ENCODE measurements at places on chromosomes 12 and 14.

DNA sequence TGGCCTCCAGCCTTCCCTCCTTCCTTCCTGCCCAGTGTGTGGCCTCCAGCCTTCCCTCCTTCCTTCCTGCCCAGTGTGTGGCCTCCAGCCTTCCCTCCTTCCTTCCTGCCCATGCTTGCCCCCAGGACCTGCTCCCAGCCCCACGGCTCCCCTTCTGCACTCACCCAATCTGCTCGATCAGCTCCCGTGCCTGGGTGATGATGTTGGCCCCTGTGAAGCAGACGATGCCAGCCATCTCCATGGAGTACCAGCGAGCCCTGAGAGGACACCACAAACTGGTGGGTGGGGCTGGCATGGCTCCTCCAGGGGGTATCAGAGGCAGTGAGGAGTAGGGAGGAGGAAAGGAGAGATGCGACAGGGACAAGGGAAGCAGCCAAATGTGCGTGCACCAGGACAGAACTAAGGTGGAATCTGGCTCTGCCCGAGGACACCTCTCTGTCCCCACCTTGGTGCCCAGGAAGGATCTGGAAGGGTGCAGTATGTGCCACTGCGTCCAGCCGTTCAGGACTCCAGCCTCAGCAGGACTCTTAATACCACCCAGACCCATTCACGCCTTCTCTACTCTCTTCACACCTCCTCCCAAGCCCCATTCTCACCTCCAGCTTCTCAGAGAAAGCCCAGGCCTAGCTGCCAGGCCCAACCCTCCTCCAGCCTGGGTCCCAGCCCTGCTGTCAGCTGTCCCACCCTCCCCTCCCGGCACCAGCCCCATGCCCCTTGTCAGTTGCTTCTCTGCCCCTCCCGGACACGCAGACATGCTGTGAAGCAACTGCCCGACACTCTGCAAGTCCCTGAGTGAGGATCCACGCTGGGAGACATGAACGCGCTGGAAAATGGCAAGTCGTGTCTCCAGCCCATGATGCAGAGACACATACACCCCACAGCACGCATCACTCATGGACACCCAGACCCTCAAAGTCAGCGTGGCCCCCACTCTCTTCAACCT lies 22.7 kb downstream of the POLE start:
- no peak for DNase-seq

GRCh38 chr14:98926146-98926545 lies 345.9 kb downstream of the BCL11B start:
- no peak for DNase-seq

DNA sequence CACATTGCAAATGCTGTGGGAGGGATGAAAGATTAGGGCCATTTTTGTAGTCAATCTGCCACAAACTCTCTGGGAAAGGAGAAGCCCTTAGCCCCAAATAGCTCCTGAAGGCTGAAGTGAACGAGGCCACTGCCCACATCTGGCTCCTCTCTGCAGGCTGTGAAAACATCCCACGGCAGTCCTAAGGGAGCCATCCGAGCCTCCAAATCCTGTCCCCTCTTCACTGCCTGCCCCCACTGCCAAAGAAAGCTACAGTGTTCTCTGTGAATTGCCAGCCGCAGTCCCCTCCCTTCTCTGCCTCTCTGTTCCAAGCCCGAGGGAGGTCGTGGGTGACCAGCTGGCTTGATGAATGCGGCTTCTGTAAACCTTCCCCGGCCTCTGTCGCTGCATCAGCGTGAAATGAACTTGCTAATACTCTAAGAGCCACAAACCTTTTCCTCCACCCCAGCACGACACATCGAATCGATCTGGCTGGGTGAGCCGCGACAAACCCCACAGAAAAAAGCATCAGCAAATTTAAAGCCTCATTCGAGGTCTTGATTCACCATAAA lies 180.7 kb upstream of the NRXN3 start:
- DNase-seq = no peak

GRCh38 chr12:89384050-89384758 lies 31.9 kb upstream of the DUSP6 start:
- DNase-seq = peak; percentile 81

DNA sequence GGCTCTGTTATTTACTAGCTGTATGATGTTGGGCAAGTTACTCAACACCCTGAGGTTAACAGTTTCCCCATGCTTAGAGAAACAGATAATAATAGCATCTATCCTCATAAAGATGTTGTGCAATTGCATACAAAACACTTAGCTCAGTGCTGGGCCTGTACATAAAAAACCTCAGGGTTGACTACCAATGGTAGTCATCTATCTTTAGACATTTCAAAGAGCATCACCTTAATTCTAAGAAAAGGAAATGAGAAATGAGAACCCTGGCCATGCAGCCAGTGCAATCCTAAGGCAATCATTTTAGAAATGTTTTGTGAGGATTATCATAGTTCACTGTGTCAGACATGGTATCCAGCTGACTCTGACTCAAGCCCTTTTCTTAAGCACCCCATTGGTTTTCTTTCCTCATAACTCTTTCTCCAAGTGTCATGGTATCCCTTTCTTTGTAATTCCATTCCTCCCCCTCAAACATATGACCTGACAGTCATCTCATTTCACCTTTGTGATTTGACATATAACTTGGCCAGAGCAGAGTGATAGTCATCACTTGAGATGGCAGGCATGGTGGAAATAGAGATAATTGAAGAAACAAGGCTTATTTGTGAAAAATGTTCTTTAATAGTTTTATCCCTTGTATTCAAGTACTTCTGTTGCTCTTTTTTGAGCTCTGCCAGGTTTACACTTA lies 29.5 kb upstream of the OSBPL8 start:
- peak; percentile 77 for DNase-seq

- DNase-seq = no peak
Measured at GRCh38 chr12:7162691-7163114, 26.8 kb upstream of the PEX5 start.

- DNase-seq = no peak
Measured at GRCh38 chr14:30756594-30756993, 117.8 kb upstream of the COCH start.

GRCh38 chr12:21613931-21614330 lies 9.3 kb upstream of the GYS2 start:
- DNase-seq = no peak

GRCh38 chr12:107748472-107748871 lies 12.5 kb downstream of the PRDM4 start:
- DNase-seq = peak; percentile 37

- DNase-seq = no peak
Measured at GRCh38 chr14:58659061-58659460, 21.3 kb downstream of the DACT1 start.

DNA sequence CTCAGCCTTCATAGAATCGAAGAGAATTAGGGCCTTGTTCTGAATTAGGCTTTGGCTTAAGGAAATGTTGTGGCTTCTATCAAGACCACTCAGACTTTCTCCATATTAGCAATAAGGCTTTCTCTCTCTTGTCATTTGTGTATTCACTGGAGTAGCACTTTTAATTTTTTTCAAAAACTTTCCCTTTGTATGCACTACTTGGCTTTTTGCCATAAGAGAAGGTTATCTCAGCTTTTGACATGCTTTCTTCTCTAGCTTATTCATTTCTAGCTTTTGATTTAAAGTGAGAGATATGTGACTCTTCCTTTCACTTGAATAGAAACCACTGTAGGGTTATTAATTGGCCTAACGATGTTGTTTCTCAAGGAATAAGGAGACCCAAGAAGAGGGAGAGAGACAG lies 244.2 kb downstream of the GPHN start:
- no peak for DNase-seq

DNA sequence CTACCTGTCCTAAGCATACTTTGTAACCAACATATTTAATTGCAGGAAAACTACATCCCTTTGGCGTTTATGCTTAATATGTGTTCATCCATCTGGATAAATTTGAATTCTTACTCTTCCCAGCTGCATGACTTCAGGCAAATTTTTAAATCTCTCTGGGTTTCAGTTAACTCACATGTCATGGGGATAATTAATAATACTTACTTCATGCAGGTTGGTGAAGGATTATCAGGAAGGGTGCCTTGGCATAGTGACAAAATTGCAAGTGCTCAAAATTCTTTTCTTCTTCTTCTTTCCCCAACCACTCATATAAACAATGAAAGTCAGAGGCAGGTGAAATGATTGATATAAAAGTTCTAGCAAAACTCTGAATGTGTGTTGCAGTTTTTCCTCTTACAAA lies 15.9 kb downstream of the SYT10 start:
- DNase-seq = no peak

DNA sequence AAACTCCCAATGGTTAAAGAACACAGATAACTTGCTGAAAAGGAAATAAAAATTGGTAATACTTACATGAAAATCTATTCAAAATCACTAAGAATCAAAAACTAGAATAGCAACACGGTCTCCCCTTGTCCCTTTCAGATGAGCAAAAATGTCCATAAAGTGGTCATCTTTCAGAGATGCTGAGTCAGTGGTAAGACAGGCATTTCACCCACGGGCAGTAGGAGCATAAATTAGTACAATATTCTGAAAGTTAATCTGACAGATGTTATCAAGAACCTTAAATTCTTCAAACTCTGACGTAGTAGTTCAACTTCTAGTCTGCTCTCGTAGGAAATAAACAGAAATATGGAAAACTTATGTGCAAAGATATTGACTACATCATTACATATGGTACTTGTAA lies 33.1 kb upstream of the GNPNAT1 start:
- DNase-seq = no peak

DNA sequence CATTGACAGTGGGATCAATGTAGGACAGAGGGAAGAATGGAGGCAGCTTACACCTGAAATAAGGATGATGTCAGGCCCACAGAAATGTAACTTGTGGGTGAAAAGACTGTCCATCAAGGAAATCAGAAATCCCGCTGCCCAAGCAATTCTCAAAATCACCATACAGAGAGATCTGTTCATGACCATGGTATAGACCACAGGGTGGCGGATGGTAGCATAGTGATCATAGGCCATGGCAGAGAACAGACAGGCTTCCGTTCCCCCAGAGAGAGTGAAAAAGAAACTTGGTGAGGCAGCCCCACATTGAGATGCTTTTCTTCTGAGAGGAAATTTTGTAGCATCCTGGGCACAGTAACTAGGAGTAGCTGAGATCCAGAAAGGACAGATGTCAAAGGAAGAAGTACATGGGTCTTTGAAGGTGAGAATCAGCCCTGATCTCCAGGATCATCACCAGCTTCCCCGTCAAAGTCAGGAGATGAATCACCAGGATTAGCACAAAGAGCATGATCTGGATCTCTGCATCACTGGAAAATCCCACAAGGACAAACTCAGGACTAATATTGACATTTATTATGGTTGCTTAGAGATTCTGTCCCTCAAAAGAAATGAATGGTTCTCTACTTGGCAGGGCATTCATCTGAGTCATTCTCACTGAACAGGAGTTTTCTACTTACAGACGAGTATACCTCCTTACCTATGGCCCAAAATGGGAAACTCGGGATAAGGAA lies 5.5 kb upstream of the ZNF641 start:
- DNase-seq = no peak

GRCh38 chr12:89891933-89892332 lies 183.3 kb upstream of the ATP2B1 start:
- DNase-seq = no peak

GRCh38 chr14:28773176-28773575 lies 6.6 kb downstream of the FOXG1 start:
- no peak for DNase-seq

GRCh38 chr14:43894534-43894933 lies 612.5 kb downstream of the FSCB start:
- DNase-seq = no peak

- no peak for DNase-seq
Measured at GRCh38 chr14:44030831-44031383, 476.2 kb downstream of the FSCB start.

Data from AG04449 (cell line).